ENCODE measurements at places on chromosomes 3 and 15.
A peak's percentile ranks its signal among the peaks of the same experiment; 100 is the strongest.

- DNase-seq: peak; percentile 77
These were observed 108.1 kb downstream of the KLF13 start for GRCh38 chr15:31434588-31435260.

DNA sequence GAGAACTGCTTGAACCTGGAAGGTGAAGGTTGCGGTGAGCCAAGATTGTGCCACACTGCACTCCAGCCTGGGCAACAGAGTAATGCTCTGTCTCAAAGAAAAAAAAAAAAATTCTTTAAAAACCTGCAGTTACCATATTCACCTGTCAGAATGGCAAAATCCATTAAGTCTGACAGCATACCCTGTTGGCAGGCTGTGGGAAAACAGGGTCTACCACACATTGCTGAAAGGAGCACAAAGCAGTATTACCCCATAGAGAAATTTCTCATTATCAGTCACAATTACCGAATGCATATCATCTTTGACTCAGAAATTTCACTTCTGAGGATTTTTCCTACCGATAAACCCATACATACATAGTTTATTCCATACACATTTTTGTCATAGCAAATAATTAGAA lies 264.1 kb upstream of the SLCO3A1 start:
- DNase-seq: no peak

GRCh38 chr3:13571264-13571663 lies 22.3 kb downstream of the FBLN2 start:
- DNase-seq: no peak

DNA sequence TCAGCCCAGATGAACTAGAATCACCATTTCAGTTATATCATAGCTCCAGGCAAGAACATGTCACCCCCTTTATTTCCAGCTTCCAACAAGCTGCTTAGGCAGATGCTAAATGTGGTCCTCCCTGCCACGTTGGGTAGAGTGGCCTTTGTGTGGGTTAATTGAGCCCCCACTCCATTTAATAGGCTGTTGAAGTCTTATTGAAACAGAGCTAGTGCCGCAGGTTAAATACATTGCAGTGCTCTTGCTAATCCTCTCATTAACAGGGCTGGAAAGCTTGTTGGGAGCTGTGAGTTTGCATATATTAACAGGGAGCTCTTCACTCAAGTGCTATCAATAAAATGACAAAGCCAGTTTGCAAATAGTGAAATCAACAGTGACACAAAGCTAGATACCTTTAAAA lies 248.4 kb upstream of the CMC1 start:
- DNase-seq: no peak

DNA sequence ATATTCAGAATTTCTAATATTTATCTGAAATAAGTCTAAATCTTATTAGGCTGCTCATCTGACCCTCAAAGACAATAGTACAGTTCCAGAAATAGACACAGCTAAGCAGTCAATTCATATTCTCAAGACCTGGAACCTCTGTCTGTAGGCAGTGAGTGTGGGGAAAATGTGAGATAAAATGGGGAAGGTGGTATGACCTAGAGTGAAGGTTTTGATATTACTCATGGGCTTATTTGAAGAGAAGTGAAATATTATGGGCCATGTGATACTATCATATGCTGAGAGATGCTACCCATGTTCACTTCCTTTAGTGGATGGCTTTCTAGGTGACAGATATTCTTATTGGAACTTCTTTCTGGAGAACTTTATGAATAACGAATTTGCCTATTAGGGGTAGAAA lies 33.5 kb downstream of the TGFBR2 start:
- no peak for DNase-seq

- DNase-seq: no peak
These were observed 270.4 kb downstream of the ZBBX start for GRCh38 chr3:167109746-167110145.

GRCh38 chr3:169661361-169662131 lies 2.0 kb downstream of the MECOM start:
- no peak for DNase-seq

DNA sequence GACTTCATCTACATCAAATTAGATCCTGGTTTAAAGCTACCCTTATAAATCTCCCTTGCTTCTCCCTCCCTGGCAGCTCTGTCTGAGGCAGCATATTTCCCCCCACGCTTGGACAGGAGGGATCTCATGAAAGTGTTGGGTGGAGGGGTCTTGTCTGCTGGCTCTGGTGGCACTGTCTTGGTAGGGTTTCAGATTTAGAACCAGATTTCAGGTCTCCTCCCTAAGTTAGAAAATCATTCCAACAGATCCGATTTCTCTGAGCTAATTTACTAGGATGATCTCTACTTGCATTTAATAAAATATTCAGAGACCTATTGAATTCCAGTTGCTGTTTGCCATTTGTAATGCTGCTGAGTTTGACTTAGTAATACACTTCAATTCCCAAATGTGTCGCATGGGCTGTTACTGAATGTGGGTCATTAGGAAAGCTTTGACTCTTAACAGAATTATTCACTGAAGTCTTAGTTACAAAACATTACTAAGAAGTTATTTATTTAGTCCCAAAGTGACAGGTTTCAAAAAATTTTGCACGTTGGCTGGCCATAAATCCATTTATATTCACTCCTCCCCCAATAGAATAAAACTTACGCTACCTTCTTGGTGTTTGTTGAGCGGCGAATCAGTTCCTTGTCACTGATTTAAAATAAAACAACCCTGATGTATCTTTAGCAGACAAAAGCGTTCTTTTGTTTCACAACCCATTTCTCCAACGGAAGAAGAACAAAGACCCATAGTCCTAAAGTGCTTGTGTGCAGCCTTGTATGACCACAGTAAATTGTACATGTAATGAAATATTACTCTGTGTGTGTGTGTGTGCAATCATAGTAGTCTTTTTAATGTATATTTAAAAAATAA lies 84.5 kb downstream of the TRAK1 start:
- no peak for DNase-seq

DNA sequence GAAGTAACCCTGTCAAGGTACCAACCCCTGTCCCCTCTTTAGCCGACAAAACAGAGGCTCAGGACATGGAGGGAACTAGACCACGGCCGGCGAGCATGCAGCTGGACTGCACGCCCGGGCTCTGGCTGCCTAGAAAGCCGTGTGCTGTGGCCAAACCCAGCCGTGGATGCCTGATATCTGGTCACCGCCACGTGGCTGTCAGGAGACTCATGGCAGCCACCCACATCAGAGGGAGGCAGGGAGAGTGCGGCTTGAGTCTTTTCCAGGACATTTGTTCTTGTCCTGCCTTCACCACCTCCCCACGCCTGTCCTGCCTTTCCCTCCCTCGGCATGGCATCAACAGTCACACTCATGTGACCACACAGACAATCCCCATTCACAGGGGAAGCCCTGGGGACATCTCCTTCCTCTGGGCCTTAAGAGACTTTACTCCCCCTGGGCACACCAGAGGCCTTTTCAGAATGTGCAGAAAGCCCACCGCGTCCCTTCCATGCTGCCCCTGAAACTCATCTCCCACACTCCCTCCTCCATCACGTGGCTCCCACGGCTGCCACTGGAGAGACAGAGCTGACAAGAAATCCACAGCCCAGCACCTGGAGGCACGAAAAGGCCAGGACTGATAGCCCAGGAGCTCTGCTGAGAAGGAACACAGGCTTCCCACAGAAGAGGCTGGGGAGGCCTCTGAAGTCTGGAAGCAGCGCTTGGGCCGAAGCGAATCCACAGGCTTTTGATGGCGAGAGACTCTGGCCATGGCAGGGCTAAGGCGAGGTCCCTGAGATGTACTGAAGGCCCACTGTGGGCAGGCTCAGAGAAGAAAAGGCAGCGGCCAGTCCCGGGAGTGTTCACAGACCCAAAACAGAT lies 71.2 kb upstream of the IQSEC1 start:
- no peak for DNase-seq

GRCh38 chr15:100336061-100336460 lies 5.7 kb downstream of the ADAMTS17 start:
- no peak for DNase-seq

DNA sequence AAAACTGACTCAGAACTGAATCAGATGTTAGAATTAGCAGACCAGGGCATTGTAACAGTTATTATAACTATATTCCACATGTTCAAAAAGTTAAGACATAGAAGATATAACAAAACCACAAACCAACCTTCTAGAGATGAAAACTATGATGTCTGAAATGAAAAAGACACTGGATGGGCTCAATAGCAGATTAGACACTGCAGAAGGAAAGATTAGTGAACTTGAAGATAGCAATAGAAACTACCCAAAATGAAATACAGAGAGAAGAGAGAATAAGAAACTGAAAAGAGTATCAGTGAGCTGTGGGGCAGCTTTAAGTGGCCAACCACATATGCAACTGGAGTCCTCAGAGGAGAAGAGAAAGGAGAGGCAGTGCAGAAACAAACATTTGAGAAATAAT lies 132.0 kb upstream of the ATP2B2 start:
- DNase-seq: no peak

DNA sequence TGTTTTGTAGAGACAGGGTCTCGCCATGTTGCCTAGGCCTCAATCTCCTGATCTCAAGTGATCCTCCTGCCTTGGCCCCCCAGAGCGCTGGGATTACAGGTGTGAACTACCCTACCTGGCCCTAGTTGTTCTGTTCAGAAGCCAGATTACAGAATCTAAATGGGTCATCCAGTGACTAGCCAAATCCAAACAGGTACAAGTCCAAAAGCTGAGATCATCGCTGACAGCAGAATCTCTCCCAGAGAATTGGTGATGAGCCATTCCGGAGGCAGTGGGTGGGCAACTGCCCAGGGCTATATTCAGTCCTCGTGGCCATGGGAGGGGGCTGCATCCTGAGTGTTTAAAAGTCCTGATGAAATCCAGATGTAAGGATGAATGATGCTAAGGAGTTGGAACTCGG lies 47.5 kb upstream of the SEMA4B start:
- DNase-seq: no peak

DNA sequence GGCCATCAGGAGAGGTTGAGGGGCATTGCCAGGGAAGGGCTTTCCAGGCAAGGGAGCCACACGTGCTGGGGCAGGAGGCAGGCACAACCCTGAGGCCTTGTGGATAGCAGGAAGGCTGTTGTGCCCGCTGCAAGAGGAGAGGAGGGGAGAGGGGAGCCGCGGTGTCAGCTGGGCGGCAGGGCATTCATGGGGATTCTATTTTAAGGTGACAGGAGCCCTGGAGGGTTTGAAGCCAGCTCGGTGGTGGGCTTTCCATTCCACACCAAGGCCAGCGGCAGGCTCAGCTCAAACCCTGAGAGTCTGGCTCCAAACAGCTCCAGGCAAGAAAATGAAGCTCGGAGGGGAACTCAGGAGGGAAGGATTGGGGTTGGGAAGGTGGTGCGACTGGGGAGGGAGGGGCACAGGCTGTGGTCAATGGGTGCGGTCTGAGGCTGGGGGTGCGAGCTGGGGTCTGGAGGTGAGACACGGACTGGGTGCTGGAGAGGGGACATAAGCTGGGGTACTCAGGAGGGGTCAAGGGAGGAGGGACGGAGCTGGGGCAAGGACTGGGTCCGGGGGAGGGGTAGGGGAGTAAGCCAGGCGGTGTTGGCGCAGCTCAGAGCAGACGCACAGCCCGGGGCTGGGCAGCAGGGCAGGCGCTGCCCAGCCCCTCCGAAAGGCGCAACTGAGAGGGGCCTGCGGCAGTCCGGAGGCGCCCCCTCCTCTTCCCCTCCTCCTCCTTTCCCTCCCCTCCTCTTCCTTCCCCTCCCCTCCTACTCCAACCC lies 43.4 kb downstream of the TPRA1 start:
- DNase-seq: no peak

- no peak for DNase-seq
These were observed 31.1 kb downstream of the DNAJC13 start for GRCh38 chr3:132448216-132448961.

DNA sequence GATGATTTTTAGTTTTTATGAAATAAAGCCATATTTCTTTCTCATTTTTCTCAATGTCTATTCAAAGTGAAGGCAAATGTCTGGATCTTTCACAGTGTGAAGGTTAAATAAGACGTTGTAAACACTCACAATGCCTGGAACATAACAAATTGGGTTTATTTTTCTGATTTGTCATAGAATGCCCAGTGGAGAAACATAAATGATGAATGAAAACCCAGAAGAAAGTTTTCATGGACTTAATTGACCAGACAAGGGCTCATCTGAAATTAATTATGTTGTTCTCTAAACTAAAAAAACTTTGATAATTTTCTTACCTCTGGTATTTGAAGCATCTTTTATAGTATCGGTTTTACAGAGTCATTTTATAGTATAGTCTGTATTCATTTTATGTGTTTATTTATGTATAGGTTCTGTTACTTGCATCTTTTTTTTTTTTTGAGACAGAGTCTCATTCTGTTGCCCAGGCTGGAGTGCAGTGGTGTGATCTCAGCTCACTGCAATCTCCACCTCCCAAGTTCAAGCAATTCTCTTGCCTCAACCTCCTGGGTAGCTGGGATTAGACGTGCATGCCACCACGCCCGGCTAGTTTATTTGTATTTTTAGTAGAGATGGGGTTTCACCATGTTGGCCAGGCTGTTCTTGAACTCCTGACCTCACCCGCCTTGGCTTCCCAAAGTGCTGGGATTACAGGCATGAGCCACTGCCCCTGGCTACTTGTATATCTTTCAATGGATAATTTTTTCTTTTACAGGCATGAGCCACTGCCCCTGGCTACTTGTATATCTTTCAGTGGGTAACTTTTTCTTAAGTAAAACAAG lies 15.1 kb upstream of the BNIP2 start:
- no peak for DNase-seq

- no peak for DNase-seq
These were observed 67.8 kb downstream of the DHX30 start for GRCh38 chr3:47870702-47871260.

GRCh38 chr15:73806698-73807483 lies 53.7 kb upstream of the INSYN1 start:
- no peak for DNase-seq

- no peak for DNase-seq
These were observed 57.4 kb downstream of the BSN start for GRCh38 chr3:49611719-49612118.

- no peak for DNase-seq
These were observed 13.5 kb downstream of the CLSTN2 start for GRCh38 chr3:139948467-139948866.

GRCh38 chr3:65210026-65210814 lies 522.4 kb upstream of the ADAMTS9 start:
- DNase-seq: no peak

GRCh38 chr3:111481551-111481950 lies 60.4 kb upstream of the CD96 start:
- DNase-seq: no peak

GRCh38 chr3:46266598-46266997 lies 24.3 kb downstream of the CCR3 start:
- DNase-seq: no peak

DNA sequence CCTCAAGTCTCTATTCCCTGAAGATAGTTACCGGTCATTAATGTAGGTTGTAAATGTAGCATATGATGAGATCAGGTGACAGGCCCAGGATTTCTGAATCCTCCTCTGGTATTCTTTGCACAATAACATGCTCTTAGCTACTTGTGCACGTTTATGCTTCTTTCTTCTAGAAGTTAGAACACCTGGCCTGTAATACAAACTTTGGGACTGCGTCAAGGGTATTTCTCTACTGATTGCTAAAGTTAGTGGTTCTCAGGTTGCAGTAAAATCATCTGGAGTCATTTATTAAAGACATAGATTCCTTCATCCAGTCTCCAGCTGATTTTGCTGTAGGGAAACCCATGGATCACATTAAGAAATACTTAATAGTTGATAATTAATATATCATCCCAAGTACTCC lies 48.0 kb downstream of the UNC13C start:
- DNase-seq: no peak
